ENCODE measurements at places on chromosomes 4 and X.

- peak; percentile 95 for DNase-seq
These were observed at the start of gene PIR for GRCh38 chrX:15493118-15493962. Gene PIR (minus strand): TSS chrX:15493333. CDS start chrX:15491257, 2,076 bp downstream.

GRCh38 chr4:109675843-109676242, 27.4 kb downstream of the CASP6 start:
- DNase-seq: no peak

- DNase-seq: no peak
These were observed 75.3 kb upstream of the PUDP start for GRCh38 chrX:7223271-7223670.

- no peak for DNase-seq
These were observed 6.5 kb downstream of the PLCXD1 start for GRCh38 chrX:287670-288069.

All from ecto neural progenitor cell (in vitro differentiated cells).